ENCODE measurements at places on chromosomes 12 and 14.

DNA sequence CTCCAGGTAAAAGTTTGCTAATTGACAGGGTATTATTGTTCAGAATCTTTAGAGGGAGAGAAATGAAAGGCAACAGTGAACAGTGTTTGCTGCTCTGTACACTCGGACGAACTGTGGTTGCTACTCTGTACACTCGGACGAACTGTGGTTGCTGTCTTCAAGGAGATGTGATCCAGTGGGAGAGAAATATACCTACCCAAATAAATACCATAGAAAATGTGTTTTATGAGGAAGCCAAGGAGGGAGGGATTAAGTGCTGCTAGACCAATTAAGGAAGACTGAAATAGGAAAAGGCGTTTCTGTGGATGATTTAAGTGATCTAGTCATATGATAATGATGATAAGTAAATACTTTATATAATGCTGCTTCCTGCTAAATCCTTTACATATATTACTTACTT, 2.7 kb downstream of the STK38L start:
- DNase-seq = no peak

DNA sequence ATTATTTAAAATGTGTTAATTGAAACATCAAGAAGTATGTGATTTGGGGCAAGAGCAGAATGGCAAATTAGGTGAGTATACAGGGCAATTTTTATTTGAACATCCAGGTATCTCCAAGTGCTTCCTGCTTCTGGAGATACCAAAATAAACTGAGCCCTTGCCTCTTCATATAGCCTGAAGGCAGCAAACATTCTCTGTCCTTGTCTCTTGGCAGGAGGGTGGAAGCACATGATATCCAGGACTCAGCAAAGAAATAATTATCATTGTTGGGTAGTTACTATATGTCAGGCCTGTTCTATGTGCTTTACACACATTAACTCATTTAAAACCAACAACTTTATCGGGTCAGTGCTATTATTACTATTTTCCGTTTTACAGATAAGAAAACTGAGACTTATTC, 12.5 kb downstream of the LIN7A start:
- no peak for DNase-seq

DNA sequence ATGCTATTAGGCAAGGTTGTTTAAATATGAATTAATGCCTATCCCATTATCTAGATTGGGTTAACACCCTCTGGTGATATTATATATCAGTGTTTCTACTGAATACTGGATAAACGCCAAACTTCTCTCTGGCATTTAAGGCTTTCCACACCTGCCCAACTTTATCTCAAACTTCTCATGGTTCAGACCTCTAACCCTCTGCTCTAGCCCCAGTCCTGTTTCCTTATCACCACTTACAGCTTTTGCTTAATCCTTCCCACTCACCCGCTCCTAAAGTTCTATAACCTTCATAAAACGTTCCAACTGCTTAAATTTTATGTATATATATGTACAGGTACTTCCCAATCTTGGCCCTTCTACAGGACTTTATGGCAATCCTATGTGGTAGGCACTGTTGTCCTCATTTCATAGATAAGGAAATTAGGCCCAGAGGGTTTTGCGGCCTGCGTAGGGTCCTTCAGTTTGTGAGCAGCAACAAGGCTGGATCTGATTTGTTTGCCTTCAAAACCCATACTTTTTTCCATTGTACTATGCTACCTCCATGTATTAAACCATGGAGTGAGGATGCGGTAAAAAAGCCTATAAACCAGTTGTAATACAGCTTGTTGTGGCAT, 1.2 kb downstream of the LPCAT3 start:
- DNase-seq = no peak

GRCh38 chr14:52131640-52132320, 62.9 kb upstream of the NID2 start:
- no peak for DNase-seq

DNA sequence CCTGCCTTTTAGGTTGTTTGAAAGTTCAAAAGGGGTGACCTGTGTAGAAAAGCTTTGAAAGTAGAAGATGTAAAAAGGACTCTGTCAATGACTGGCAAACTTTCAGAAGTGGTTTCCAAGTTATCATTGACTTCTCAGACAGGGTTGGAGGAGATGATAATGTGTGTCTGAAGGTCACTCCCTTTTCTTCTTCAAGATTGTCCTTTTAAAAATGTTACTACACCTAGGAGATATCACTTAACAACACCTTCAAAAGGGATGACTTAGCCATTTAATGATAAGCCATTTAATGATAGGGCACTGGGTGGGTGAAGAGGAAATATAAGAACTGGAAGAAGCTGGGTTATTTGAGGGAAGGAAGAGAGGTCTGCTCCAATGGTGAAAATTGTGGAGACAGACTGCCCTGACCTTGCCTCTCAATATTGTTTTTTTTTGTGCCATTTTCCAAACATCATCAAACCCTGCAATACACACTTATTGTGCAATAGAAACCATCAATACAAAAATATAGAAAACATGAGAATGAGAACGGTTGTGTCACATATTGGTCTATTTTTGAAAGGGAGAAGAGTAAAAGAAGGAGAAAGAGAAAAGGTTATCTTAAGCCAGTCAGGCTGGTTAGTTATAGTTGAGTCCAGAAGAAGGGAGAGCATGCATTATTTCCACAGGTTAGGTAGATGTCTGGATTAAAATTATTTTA, 38.8 kb downstream of the BEST3 start:
- DNase-seq = no peak

DNA sequence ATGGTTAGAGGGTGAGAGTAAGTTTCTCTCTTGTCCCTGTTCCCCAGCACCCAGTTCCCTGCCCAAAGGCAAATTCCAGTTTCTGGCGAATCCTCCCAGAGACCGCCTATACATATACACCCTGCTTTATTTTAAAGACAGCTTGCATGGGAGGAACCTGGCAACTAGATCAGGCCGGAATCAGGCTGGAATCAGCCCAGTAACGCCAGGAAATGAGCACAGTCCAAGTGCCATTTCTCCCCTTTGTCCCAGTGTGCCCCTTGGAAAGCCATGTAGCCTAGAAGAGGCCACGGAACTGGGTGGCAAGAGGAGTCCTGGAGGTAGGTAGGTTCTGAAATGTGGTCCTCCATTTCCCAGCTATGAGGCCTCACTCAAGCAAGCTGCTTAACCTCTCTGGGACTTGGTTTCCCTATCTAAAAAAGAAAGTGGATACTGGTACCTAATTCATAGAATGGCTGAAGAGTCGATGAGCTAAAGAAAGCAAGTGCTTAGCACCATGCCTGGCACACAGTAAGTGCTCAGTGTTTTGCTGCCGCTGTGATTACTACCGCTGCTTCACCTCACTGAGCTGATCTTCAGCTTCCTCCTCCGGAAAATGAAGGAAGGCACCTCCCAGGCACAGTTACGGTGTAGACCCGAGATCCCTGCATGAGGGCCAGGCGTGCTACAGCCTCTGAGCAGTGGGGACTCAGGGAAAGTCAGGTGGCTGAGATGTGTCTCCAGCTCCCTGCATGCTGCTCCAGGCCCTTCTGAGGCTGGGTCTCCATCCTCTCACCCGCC, 36.4 kb downstream of the PITPNM2 start:
- no peak for DNase-seq

DNA sequence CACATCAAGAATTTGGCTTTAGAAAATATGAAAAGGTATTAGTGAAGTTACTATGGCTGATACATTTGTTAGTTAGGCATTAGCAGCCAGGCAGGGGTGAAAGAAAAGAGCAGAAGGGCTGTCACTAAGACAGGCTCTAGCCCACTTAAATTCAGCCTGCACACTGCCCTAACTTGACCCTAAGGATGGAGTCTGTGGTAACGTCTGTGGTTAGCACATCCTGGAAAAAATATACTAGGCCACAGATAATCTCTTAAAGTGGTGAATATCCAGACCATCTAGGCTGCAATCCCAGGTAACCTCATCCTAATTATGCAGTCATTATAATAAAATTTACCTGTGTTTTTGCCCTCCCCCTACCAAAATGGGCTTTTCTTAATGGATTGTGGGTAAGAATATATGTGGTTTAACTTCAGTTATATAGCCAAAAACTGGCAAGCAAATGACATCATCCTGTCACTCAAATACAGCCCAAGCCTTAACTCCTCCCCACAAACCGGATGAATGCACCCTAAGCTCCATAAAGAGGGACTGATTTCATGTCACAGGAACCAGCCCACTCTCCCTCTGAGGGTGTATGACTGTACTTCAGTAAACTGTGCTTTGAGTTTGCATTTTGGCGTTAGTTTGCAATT, 440.9 kb downstream of the LRFN5 start:
- DNase-seq = no peak

DNA sequence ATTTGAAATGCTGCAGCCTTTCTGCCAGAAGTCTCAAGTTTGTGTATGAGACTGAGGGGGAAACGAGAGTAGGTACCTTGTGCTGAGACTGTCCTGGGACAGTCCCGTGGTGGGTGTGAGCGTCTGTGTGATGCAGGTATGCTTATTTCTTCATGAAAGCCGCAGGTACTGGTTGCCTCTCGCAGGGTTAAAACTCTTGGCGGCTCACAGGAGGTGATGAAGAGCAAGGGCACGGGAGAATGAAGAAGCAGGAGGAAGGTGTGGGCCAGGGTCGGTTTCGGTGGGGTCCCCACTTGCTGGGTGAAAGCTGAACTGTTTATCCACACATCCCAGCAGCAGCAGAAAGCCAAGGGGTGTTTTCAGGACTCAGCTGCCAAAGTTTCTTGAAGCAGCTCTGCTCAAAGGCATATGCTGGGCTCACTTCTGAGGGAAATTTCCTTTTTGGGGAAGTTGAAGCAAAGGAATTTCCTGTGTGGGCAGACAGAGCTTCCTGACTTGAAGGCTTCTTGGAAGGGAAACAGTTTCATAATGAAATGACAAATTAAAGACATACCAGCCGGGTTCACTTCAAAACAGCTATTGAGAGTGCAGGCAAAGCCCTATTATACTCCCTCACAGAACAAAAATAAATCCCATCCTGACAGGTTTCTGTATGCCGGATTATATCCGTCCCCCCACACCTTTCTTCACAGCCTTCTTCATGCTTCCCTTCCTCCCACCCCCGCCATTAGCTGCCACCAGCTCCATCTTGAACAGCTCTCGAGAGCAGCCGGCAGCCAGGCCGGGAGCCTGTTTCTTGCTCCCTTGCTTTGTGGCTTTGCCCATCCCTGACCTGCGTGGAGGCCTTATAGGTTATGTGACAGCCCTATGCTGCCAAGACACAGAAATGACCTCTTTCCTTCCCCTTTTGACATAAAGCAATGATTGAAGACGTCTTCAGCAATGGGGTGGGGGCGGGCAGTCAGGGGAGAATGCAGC, 116.6 kb downstream of the ETV6 start:
- DNase-seq = peak; percentile 78

DNA sequence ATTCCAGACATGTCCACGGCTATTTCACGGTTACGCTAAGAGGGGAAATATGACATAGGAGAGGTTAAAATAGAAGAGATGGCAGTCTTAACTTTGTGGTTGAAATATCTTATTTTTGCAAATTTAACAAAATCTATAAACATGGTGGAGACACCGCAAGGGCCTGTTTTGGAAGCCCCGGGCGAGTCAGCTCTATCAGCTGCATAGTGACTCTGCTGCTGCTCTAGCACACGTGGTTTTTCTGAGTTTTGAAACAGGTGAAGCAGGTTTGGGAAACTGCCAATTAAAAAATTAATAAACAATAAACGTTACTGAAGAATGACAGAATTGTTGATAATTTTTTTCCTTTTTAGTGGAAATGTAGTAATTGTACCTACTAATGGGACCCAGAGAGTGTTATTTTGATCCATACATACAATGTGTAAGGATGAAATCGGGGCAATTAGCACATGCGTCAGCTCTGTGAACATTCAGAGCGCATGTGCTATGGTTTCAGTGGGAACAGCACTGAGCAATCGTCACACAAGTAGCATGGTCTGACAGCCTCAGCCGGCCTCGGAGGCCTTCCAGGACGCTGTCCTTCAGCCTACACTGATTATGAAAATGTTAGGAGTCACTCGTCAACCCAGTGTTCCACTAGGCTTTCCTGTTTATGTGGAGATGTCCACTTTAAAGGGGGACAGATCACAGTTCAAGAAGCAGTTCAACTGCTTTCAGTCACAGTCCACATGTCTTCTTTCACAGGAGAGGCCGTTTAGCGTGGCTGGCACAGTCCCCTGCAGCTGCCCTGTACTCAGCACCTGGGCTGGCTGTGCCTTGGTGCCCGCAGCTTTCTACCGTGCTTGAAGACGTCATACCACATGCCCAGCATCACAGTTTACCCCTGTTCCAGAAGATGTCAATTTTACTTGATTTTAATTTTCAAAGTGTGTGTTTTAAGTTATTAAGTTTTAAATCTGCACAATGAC, 51.8 kb downstream of the MOK start:
- DNase-seq = no peak

DNA sequence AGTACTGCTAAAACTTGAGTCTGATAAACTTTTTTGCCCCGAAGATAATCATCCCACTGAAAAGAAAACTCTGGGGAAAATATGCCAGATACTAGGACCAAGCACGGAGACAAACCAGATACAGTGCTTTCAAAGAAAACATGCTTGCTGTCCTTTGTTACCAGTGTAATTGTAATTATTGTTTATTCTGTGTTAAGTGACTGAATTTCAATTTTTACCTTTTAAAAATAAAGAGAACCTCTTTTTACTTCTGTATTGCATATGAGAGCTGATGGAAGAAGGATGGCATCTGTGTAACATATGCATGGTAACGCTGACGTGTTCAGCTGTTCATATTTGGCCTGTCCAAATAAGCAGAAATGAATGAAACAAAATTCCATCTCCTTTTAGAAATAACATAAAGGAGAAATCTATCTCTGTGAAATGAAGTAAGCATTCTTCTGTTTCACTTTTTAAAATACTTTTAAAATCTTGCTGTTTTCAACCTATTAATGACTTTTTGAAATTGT, 22.5 kb downstream of the SLC35E3 start:
- no peak for DNase-seq

DNA sequence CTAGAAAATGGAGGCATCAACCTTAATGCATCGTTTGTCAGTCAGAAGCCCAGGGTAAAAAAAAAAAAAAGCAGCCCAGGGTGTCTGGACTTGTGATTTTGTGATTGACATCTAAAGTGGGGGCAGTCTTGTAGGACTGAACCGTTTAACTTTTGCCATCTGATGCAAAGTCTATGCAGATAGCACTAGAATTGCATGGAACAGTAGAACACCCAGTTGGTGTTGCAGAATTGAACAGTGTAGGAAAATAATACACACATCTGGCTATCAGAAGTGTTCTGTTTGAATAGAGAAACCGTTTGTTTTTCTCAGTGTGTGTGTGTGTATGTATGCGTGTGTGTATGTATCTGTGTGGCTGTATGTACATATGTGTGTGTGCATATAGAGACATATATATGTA, 45.0 kb downstream of the SLCO1A2 start:
- DNase-seq = no peak

DNA sequence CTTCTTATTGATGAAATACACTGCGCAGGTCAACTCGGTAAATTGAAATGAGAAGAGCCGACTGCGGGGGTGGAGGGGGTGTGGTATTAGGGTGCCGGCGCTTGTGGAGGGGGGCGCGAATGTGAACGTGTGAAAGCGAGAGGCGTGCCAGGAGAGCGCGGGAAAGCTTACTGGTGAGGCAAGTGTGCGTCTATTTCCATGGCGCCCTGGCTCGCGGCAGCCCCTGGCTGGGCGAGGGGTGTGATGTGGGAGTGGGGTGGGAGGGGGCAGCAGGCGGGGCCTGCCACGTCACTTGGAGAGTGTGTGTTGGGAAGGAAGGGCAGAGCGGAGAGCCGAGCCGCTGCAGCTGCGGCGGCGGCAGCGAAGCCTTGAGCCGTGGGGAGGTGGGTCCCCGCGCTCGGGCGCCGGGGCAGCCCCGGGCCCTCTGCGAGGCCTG, 88.8 kb downstream of the GALNT8 start:
- no peak for DNase-seq
